ENCODE measurements at places on chromosomes 7 and 10.

- DNase-seq = no peak
Observed at GRCh38 chr7:129859183-129859582, 93.6 kb downstream of the UBE2H start.

DNA sequence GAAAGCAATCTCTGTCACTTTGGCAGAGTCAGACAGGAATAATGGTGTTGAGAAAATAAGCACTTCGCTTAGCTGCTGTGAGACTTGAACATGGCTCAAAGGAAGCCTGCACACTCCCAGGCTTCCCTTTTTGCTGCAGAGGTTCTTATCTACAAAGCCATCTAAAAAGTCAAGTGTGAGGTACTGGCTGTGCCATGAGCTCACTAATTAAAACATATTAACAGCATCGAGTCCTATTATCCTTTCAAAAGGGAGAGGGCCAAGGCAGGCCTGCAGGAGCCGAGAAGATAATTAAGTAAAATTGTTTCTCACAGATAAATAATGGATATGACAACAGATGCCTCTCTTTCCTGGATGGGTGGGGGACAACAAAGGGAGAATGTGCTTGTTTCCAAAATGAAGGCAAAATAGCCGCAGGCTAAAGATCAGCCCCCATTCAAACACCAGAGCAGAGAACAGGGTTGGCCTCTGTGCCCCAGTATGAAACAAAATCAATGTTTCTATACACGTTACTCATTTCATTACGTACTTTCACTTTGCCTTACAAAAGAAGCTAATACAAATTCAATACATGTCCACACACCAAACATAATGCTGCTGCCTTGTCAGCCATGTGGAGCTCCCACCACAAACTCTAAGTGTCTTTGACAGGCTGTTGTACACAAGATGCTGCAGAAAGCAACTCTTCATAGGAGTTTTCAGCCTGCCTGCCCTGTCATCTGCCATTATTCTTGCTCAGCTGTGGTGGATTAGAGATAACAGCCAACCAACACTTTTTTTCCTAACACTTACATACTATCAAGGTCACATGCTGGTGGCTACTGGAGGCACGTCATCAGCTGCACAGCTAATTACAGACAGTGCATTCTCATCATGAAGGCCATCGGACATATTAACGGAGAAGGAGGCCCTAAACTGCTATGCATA lies 55.3 kb downstream of the ELAPOR2 start:
- DNase-seq = no peak

- DNase-seq = no peak
Observed at GRCh38 chr7:137966641-137967142, 35.2 kb downstream of the CREB3L2 start.

DNA sequence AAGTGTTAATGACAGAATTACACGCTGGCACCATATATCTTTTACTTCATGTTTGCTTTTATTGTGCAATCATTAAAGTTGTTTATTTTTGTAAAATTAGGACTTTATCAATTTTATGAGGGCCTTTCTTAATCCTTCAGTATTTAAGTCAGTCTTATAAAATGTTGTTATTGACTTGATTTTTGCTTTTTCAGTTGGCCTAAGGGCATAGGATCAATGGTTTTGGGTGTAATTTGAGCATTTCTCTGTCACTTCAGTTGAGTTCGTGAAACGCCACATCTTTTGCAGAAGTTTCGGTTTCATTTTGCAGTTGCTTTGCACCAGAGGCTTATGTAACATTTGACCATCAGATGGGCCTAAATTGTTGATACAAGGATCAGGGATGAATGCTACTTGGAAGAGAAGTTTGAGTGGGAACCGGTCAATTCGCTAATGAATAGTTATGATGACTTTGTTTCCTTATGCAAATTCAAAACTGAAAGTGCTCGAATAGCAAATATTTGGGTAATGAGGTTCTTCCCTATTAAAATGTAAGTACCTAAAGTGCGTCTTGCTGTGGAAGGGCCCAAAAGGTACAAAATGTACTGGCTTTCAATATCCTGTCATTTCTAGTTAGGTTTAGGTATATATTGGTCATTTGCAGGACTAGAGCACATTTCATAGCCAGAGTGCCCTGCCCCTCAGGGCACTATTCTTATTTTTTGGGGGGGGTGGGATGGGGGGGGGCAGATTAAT lies 340.9 kb downstream of the LRMDA start:
- DNase-seq = no peak

- DNase-seq = no peak
Observed at GRCh38 chr10:24153537-24153936, 55.4 kb upstream of the KIAA1217 start.

DNA sequence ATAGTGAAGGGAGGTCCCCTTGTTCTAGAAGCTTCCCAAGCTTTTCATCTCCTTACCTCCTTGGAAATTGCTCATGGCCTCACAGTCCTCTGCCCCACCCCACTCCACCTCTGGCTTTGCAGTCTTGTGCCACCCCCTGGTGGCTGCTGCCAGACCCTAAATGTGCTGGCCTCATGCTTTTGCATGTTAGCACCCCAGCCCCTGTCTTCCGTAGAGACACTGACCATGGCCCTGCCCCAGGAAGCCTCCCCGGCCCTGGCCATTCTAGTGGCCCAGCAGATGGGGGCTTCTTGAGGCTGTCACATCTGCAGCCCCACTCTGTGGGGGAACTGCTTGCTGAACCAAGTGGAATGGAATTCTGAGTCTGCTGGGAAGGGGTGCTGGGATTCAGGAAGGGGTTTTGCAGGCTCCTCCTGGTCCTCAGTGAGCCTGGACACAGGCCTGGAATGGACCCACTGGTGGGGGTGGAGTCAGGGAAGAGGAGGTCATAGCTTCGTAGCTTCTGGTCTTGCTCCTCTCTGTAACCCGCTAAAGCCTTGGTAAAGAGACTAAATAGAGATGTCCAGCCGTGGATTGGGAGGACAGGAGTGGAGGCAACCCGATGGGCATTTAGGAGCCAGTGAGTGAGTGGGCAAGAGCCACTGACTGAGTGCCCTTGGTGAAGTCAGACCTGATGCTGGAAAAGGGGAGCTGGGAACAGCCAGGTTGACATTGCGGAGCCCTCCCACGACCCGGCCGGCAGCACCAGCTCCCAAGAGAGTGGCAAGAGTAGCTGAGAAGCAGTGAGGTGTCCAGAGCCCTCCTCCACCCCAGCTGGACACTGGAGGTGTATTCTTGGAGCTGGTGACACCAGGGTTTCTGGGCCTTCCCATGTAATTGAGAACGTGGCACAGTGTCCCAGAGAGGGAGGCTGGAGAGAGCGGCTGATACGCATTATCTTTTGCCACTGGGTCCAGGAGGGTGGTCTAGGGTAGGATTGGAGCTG lies 20.9 kb downstream of the RAMP3 start:
- DNase-seq = no peak

GRCh38 chr7:139523199-139523941 lies at the start of gene CLEC2L:
CLEC2L (plus strand) TSS chr7:139523685; CDS start chr7:139523928, 243 bp downstream.
- DNase-seq = peak; percentile 9

- DNase-seq = no peak
Observed at GRCh38 chr7:93817004-93817403, 73.5 kb downstream of the TFPI2 start.

GRCh38 chr10:132117636-132118190 lies 52.0 kb downstream of the JAKMIP3 start:
- no peak for DNase-seq

- DNase-seq = peak; percentile 72
Observed at GRCh38 chr10:97210543-97210960, 24.8 kb upstream of the SLIT1 start.

GRCh38 chr10:77550378-77550777 lies 87.2 kb downstream of the KCNMA1 start:
- no peak for DNase-seq

- no peak for DNase-seq
Observed at GRCh38 chr7:23012186-23012585, 1.7 kb downstream of the HYCC1 start.

GRCh38 chr7:128453836-128454804 lies 1.6 kb upstream of the HILPDA start:
- no peak for DNase-seq

DNA sequence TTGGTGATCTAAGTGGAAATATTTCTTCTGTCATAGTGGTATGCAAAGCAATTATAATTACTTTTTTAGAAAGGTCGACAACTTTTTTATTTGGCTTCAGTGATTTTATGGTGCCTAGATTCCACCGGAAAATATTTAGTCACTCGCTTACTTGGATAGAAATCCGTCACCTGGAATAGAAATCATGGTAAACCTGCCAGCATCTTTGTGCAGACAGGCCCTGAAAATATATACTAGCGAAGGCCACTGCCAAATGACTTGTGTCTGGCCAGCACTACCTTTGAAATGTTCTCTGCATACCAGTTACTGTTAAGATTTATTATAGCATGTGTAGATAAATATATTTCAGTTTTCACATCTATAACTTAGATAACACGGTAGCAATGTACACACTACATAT lies 226.4 kb downstream of the AGMO start:
- no peak for DNase-seq

- no peak for DNase-seq
Observed at GRCh38 chr7:159141660-159142059, 3.0 kb downstream of the VIPR2 start.

- DNase-seq = peak; percentile 36
Observed at GRCh38 chr10:91410638-91411371, 661 bp downstream of the HECTD2 start.

DNA sequence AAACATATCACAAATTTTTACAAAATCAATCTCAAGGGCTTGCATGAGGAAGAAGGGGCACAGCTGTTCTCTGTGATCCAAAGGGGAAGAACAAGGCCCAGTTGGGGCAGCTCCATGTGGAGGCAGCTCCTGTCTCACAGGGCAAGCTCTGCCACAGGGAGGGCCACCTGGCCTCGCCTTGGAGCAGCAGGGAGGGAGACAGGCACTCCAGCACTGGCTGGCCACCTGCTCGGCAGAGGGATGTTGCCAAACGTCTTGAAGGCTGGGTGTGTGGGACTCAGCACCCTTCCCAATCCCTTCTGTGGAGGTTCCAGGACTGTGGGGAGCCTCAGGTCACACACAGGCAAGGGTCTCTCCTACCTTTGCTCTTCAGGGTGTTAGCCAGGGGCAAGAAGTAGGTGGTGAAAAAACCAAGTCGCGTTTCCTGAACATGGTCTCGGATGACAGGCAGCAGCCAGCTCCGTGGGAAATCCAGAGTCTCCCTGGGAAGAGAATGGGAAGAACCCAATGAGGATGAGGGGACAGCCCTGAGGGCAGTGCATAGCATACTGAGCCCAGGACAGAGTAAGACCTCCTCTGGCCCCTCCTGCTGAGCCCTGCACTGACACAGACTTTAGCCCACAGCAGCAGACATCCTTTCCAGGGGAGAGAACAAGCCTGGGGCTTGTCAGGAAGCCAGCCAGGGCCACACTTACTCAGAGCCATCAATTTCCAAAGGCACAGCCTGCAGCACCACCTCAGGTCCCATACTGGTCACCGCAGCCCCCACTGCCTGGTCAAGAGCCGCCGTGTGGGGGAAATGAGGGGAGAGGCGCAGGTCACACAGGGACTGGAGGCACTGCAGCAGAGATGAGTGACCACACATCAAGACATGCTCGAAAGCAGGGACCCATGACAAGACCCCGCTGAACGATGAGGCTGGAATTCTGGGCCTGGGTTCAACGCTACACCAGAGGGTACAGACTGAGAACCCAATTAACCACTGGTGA lies 21.9 kb downstream of the RRP12 start:
- DNase-seq = no peak

GRCh38 chr10:119253433-119254174 lies 46.2 kb downstream of the GRK5 start:
- peak; percentile 49 for DNase-seq

GRCh38 chr10:75234017-75234682 lies 1.6 kb downstream of the COMTD1 start:
- peak; percentile 96 for DNase-seq

DNA sequence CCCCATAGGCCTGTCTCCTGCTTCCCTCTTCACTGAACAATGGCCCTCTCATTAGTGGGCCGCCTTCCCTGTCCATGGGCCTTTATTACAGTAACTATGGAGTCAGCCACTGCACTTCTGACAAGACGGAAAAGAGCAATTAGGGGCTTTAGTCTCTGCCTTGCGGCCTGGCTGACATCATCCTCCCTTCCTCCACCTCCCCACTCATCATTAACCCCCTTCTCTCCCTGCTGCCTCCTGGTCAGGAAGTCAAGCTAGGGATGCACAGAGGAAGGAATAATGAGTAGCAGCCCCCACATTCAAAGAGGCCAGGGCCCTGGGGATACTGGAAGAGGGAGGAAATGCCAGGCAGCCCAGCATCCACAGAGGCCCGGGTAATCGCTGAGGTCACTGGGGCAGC lies 101.6 kb upstream of the PLXNA4 start:
- no peak for DNase-seq

DNA sequence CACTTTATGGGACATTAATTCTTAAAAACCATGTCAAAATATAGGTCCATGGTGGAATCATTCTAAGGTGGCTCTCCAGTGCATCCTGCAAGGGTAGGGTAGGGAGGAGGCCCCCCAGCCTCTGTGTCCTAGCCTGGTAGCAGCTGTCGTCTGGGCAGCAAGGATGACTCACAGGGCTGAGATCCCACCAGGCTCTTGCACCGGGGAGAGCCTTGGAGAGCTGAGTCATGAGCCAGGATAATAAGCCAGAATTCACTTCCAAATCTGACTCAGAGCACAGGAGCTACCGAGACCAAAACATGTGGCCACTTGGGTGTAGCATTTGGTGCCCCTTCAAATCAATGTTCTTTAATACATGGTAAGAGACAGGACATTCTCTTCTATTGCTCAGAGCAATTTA lies 298.5 kb downstream of the NEBL start:
- no peak for DNase-seq

- no peak for DNase-seq
Observed at GRCh38 chr10:94645285-94645684, 38.2 kb upstream of the CYP2C18 start.

GRCh38 chr7:1758028-1758858 lies 88.2 kb downstream of the ELFN1 start:
- no peak for DNase-seq

DNA sequence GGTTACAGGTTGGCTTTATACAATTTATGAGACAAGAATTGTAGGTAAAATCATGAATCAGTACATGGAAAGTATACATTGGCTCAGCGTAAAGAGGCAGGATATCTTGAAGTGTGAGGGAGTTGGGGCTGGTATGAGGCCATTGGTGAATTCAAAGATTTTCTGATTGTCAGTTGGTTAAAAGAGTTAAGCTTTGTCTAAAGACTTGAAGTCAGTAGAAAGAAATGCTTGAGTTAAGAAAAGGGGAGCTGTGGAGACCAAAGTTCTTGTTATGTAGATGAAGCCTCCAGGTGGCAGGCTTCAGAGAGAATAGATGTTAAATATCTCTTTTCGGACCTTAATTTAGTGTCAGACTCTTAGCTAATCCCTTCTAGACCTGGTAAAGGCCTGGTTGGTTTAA lies 341.0 kb downstream of the GALNT17 start:
- DNase-seq = no peak

Measured in activated naive CD4-positive, alpha-beta T cell treated with Interleukin-2 at 50 U/mL for 16 hours (primary cell).